GM18507 (cell line): ENCODE measurements at places on chromosomes 4 and X.

DNA sequence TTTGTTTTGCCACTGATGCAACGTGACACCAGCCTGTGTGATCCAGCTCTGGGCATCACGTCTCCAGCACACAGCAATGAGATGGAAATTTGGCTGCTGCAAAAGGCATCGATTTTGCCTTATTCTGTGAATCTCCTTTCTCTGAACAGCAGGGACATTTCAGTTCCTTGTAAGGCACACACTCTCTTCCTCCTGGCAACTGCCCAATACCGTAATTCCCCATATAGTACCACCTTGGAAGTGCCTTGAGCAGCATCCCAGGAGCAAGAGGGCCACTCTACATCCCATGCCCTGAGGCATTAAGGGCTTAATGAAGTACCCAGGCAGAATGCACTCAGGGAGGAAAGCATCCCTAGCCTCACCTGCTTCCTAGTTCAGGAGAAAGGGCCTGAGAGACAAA lies 10.5 kb upstream of the MAMLD1 start:
- no peak for DNase-seq

- DNase-seq: no peak
Measured at GRCh38 chrX:153804621-153805020, 10.2 kb downstream of the SSR4 start.

DNA sequence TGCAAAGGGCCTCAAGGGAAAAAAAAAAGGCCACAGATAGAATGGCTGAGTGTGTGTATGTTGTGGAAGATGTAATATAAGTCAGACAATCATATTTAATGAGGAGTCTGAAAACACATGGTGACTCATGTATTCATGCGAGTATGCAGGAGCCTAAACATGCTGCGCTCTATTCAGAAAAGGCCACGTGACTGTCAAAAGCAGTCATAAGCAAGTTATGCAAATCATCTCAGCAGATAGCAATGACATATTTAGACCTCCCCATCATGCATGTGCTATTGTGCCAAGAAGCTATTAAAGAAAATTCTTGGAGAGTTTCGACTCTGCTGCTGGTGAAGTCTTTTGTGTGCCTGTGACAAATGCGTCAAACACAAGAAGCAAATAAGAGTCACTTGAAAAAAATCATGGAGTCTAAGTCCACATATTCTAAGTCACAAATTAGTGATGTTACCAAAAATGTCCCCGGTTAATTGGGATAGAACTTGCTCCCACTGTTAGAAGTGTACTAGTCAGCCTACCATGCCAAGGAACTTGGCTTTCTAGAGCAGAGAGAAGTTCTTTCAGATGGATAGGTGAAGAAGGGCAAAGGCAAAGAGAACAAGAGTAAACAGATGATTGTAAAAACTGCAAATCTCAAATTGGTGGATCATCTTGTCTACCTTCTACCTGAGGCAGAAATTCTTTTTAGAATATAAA lies 5.0 kb downstream of the LNX1 start:
- no peak for DNase-seq

GRCh38 chr4:102338405-102338804 lies 6.9 kb downstream of the SLC39A8 start:
- no peak for DNase-seq

GRCh38 chrX:139113708-139114107 lies 402.2 kb upstream of the FGF13 start:
- DNase-seq: no peak

DNA sequence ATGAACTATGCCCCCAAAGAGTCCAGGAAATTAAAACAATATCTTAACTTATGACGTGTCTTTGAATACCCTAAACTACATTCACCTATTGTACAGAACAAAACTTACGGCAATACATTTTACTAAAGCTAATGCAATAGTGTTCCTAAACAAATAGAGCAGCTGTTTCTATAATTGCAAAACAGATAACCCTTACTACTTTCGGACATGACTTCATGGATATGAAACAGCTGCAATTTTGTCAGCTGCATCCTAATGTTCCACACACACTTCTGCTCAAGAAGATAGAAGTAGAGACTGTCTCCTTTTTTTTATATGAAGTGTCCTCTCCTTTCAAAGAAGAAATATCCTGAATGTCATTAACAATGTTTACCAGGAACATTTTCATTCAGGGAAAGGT lies 174.9 kb downstream of the ACTRT1 start:
- DNase-seq: no peak

- no peak for DNase-seq
Measured at GRCh38 chrX:71954458-71954857, 43.8 kb downstream of the NHSL2 start.

DNA sequence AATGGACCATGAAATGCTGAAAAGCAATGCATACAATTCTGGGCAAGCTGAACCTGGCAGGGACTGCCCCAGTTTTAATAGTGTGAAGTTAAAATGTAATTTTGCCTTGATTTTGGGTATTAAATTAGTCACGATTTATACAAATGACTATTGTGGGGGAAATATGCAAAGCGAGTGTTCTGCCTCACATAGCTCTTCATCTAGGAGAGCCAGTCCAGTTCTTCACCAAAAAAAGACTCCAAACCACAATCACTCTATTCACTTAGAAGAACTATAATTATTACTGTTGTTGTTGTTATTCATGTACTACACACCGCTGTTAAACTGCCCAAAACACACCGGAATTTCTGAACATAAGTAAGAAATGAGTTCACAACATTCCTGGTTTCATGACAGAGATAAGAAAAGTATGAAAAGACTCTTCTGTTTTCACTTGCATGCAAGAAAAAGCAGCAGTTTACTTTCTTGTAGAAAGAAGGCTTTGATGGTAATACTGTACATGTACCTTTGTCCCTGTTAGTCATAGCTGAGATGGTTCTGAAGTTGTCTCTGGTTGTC lies 101.9 kb downstream of the QRFPR start:
- no peak for DNase-seq

DNA sequence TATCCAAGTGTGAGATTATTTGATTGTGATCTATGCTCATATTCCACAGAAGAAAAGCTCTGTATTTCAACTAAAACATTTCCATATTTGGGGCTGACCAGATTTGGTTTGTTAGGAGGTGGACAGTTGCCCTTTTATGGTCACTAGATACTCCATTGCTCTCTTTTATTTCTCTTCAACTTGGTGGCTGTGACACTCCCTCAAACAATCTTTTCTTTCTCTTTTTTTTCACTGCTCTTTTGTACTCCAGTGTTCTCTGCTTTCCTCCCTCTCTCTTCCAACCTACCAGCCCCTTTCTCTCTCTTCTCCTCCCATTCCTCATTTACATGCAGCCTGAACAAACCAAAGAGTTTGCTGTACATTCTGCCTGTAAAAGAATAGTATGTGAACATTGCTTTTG lies 48.8 kb downstream of the RBPJ start:
- no peak for DNase-seq

DNA sequence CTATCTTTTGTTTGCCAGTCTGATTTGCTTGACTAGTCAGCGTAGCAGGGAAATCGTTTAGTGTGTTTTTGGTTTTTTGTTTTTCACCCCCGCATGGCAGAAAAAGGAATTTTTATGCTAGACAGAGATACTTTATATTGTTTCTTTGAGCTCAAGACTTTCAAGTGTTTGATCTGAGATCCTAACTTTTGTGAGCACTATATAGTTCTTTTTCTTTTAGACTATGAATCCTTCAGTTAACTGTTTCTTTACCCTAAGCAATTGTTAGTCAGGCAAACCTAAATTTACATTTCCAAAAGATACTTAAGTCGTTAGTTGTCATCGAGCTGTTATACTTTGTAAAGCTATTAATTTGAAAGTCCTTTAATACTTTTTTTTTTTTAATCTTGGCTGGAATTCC lies 73.3 kb downstream of the RAP1GDS1 start:
- DNase-seq: no peak

- no peak for DNase-seq
Measured at GRCh38 chr4:140044337-140044902, 109.6 kb downstream of the MAML3 start.

DNA sequence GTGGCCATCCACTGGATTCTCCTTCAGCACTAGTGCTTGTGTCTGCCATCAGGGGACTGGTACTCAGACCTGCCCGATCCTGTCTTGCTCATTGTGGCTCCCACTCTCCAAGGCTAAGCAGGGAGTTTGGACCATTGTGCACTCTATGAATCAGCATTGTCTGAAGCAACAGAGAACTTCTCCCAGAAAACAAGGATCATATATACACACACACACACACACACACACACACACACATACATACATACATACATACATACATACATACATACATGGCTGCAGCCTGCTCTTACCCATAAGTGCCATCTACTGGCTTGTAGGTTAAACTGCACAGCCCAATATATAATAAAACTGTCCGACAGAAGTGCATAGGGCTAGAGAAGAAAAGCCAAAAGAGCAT lies 345.3 kb upstream of the LCORL start:
- no peak for DNase-seq

GRCh38 chrX:45807572-45808425 lies 607.1 kb upstream of the DIPK2B start:
- DNase-seq: no peak

- DNase-seq: no peak
Measured at GRCh38 chrX:11724122-11725017, 33.7 kb upstream of the MSL3 start.

DNA sequence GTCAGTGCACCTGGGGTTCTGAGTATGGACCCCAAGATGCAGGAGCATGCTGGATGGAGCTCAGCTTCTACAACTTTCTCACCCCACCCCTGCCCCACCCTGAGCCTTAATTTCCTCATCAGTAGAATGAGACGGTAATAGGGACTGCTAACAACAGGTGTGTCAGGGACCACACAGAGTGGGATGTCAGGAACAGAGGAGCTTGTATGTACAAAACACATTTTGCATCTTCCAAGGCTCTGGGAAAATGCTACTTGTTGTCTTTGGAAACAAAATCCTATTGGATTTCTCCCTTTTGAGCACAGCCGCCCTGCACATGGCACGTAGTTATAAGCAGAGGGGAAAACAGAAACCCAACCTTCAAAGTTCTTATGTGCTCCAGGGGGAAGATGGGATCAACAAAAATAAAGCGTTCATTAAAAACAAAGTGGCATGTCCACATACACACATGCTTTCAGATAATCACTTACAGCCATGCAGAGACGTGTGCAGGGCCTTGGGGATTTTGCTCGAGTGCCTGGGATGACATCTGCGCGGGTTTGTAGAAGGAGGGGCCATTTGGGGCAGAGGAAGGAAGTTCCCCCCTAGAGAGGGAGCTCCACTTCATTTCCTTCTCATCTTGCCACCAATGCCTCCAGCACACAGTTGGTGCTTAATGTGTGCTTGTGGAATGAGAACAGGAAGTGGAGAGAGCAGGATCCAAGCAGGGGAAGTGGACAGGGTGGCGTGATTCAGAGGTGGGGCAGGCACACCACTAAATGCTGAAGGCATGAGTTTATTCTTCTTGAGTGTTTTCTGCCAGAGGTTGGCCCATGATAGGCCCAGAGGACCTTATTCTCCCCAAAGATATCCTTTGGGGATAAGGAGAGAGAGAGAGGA lies 138.9 kb downstream of the SMIM20 start:
- no peak for DNase-seq

GRCh38 chr4:3436798-3437581 lies 4.8 kb upstream of the HGFAC start:
- DNase-seq: no peak

GRCh38 chr4:177401658-177402273 lies 40.5 kb downstream of the AGA start:
- DNase-seq: no peak

DNA sequence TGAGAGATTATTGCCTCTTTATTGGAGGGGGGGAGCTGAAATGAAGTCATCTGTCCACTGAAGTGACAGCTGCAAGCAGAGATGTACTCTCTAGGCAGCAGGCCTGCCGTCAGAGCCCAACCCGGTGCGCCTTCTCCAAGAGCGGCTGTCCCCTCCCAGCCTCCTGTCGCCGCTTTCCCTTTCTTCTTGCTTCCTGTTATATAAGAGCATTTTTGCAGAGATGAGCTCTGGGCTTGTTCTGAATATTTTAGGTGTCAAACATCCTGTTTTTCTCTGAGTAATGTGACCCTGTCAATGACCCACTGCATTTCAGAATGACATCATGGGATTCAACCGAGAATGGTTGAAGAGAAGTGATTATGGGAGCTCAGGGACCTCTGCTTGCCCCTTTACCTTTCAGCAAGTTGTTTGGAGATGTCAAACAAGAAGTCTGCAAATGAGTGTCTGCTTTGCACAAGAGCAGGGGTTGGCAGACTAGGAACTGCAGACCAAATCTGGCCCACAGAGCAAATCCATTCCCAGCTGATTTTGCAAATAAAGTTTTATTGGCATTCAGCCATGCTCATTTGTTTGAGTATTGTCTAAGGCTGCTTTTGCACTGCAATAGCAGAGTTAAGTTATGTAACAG lies 79.9 kb downstream of the SLC9A6 start:
- no peak for DNase-seq

DNA sequence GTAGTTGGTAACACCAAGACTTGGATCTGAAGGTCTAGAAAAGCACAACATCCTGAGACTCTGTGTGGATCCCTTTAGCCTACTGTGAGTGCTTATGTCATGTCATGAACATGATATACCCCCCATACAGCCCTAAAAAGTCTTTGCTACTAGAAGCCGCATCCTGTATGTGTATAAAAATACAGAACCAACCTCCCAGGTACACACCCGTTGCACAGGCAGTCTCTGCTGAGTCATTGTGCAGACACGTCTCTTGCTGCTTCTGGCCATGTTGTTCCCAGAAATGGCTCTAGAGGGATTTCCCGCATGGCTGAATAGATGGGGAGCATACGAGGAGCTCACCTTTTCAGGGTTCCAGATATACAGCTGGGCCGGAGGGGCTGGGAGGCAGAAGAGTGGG lies 93.3 kb downstream of the MAMLD1 start:
- no peak for DNase-seq

DNA sequence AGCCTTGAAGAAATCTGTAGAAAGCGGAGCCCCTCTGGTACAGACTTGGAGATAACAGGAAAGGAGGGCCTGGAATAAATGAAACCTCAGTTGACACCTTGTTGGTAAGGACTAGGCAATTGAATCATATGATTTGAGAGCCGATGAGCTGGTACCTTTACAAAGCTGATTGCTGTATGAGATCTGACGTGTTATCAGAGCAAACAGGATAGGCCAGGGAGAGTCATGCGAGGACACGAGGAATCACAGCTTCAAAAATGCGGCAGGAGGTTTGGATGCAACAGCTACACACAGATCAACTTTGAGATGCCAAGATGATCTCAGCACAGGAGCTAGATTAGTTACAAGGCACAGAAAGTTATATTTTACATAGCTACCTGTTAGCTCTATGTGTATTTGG lies 7.4 kb upstream of the SLC10A4 start:
- no peak for DNase-seq

- no peak for DNase-seq
Measured at GRCh38 chrX:48278958-48279357, 23.8 kb downstream of the SSX1 start.

- DNase-seq: no peak
Measured at GRCh38 chr4:14269824-14270223, 642.3 kb upstream of the BOD1L1 start.

GRCh38 chr4:77699731-77700210 lies 94.2 kb downstream of the CXCL13 start:
- no peak for DNase-seq
